Tibial artery (tissue), 4 donors: ENCODE measurements at places on chromosomes 11 and 22.
A peak's percentile ranks its signal among the peaks of the same experiment; 100 is the strongest.

GRCh38 chr11:122917311-122917710, 34.8 kb downstream of the JHY start:
- DNase-seq: no peak

DNA sequence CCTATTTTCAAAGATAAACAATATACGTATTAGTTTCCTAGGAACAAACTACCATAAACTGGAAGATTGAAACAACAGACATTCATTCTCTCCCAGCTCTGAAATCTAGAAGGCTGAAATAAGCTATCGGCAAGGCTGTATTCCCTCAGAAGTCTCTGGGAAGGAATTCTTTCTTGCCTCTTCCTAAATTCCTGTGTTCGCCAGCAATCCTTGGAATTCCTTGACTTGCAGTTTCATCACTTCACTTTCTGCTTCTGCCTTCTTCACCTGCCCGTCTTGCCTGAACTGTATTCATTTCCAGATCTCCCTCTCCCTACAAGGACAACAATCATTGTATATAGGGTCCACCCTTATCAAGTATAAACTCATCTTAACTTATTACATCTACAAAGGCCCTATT, 17.7 kb upstream of the PRDM10 start:
- DNase-seq: no peak

- DNase-seq: no peak
These were observed 4.2 kb downstream of the PHLDA2 start for GRCh38 chr11:2924821-2925675.

DNA sequence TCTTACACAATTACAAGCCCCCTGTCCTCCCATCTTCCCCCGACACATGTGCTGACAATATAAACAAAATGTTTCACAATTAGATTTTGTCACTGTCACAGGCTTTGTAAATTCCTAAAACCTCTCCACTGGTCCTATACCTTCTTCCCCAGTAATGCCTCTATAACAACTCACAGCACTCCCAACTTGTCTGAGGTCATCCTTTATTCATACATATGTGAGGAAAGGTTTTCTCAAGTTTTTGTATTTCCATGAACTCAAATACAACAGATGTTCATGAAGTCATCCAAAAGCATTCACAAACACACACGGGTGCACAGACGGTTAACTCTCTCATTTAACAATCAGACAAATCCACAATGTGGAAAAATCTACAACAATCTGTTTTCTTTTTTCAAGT, 1.9 kb downstream of the OR52H1 start:
- DNase-seq: no peak

GRCh38 chr11:119445379-119445778, 22.4 kb upstream of the THY1 start:
- no peak for DNase-seq

DNA sequence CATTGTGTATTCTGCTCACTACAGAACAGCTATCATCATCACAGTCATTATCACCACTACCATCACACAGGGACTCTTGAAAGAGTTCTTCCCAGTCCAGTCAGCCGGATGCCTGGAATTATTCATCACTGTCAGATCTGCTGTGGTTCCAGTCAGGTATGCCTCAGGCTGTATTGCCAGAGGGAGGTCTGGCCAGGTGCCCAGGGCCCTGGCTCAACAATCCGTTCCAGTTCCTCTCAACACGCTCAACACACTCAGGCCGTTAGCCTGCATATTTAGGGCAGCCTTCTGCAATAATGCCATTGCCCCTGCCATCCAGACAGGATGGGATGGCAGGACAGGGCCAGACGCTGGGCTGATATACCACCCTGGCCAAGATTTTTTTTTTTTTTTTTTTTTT, 28.6 kb upstream of the RASL10A start:
- DNase-seq: no peak

DNA sequence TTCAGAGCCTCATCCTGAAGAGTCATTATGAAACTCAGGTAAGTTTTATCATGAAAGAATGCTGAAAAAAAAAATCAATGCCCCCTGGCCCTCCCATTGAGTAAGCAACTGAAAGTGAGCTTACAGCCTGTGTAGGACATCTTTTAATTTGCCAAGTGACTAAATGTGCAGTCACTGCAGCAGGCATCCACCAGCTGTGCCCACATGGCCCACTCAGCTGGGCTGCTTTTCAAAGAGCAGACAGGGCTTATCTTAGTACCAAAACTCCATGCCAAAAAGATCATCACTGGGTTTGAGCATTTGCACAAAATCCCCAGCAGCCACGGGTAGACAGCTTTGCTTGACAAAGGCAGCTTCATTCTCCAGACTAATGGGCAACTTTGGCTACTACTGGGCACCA, 709.7 kb downstream of the NTM start:
- no peak for DNase-seq

DNA sequence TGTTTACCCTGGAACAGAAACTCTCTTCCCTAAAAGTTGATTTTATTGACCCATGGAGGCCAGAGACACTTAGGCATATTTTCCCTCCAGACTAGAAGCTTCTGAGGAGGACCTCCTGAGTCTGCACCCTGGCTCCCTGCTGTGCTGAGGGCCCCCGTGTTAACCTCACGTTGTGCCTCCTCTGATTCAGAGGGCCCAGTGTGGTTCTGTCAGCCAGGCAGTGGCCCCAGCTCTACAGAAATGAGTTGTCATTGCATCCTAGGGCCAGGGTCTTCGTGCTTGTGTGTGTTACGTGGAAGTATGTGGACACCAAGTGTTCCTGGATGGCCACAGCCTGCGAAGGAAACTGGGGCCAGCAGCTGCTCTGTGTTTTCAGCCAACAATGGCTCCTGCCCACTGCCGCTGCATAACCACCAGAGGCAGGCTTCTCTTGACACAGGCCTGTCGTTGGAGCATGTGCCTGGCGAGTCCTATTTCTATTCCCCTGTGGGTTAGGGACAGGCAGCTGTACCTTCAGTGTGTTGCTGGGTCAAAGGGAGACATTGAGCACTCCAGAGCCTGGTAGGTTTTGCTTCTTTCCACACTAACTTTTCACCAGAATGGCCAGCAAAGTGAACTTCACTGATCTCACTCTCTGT, 44.5 kb downstream of the MED15 start:
- DNase-seq: peak; percentile 85
